GM12864 (cell line): ENCODE measurements at places on chromosomes 3 and 15.
A peak's percentile ranks its signal among the peaks of the same experiment; 100 is the strongest.

- no peak for DNase-seq
Observed at GRCh38 chr3:14129296-14129695, 4.4 kb downstream of the TMEM43 start.

GRCh38 chr3:172247525-172248274 is 200.6 kb downstream of the GHSR start:
- no peak for DNase-seq

- DNase-seq = no peak
Observed at GRCh38 chr3:83453056-83453455, 1505.7 kb upstream of the CADM2 start.

DNA sequence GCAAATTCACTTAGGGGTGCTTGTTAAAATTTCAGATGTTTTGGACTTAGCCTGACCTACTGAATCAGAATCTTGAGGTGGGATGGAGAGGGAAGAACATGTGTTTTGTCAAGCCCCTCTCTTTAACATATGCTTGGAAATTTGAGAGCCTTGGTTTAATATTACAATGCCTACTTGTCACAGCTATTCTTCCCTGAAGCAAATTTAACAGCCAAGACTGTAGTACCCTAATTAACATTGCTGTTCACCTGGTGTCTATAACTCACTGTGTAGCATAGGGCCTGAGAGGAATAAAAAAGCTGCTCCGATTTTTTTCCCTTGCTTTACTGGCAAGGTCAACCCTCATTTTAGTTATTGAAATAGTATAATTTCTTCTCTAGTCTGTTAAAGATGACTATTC is 880.1 kb downstream of the CADM2 start:
- DNase-seq = no peak

DNA sequence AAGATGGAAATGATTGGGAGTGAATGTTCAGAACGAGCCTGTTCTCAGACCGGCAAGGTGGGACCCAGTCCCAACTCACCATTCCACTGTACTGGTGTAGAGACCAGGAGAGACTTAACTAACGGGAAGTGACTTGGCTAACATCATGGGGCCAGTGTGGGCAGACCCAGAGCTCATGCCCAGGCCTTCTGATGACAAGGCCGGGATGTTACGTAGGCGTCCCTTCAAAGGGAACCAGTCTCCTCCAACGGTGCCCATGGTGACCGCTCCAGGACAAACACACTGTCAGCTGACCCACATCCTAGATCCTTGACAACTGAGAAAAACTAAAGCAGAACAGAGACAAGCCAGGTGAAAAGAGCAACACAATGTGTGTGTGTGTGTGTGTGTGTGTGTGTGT is 128.4 kb upstream of the HACD2 start:
- no peak for DNase-seq

GRCh38 chr3:87509401-87509800 is 233.0 kb upstream of the POU1F1 start:
- DNase-seq = no peak

DNA sequence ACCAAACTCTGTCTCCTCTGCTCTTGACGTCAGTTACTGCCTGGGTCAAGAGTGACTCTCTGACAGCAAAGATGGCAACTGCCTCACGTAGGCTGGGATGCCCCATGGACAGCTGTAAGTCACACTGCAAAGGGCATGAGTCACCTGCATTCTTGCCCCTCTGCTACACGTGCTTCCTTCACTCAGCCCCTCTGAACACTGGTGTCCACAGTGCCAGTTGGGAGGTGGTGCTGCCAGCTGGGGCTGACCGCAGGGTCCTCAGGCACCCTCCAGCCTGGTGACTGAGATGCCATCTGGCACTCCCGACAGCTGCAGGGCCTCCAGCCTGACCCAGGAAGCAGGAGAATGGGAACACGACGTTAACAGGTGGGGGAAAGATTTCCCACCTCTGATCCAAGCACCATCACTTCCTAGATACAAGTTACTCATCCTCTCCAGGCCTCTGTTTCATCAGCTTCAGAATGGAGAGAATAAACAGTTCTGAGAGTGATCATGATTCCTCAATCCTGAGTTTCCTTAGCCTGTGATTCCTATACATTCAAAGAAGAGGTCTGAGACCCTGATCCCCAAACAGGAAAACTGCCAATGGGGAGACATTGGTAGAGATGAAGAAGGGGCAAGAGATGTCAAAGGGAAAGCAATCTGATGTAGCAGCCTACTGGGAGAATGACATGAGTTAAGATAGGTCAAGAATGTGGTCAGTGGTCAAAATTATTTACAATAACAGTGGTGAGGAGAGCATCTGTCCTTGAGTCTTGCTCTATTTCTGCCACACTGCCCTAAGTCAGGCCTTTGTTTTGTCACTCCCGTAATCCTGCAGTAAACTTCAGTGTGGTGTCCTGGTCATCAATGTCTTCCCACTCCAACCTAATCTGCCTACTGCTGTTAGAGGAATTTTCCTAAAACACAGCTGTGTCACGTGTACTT is 86.1 kb upstream of the BCL6 start:
- DNase-seq = no peak

DNA sequence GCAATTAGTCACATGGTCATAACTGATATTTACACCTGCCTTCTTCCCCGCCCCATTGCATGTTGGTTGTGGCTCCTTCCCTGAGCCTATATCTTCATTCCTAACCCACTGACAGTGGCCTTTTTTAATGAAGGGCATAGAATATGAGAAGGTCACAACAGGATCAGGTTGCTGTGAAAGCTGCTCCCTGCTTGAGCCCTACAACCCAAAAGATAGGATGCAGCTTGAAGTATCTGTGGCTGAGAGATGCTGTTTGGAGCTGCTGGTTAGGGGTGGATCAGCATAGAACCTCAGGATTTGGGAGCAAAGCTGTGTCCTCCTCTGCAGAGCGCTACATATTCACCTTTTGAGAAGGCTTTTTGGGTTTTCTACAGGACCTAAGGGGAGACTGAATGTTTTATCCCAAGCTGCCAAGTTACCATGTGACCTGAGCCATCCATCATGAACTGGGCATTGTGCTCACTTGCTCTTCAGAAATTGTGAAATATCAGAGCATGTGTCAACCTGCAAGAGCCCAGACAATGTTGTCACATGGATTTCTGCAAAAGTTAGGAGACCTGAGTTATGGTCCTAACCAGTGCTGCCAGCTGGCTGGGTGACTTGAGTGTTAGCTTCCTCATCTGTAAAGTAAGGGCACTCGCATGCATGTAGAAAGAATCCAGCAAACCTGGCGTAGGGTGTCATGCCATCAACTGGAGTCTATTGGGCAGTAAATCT is 49.8 kb upstream of the ARL8B start:
- DNase-seq = no peak

DNA sequence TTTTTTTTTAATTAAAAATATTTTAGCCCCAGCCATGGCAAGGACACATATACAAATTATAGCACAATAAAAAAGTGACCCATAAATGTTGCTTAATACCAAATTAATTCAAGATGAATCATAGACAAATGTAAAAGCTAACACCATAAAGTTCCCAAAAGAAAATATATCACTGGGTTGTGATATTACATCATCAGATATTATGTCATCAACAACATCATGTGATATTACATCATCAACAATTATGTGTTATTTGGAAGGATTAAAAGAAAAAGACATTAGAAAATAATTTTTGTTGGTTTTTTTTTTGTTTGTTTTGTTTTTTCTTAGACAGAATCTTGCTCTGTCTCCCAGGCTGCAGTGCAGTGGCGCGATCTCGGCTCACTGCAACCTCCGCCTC is 34.5 kb upstream of the ABHD10 start:
- DNase-seq = no peak

DNA sequence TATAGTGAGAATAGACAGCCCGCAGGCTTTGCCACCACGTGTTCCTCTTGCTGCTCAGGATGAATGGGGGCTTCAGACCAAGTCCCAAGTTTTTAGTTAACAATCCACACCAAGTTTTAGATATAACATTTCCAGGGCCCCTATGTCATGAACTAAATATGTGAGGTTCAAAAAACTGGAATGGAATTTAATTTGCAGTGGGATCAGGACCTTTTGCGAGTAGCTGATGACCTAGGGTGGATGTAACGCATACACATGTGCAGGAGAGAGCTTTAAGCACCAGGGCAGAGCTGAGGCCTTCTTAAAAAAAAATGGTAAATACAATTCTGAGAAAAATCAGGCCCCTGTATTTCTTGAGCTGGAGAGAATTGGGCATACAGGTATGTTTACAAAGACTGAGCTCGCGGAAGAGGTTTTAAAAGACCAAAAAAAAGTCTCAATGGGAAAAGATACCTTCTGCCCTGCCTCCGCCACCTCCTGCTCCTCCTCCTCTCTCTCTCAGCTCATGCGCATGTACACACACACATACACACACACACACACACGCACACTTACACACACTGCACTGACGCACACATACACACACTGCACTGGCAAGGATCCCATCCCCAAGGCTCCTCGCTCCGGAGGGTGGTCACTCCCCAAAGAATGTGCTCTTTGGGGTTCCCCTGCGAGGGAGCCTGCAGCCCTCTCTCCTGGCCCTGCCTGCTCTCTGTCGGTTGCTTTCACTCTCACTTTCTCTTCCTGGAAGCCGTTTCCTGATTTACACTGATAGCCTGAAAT is 48.2 kb upstream of the IGF1R start:
- peak; percentile 8 for DNase-seq

- no peak for DNase-seq
Observed at GRCh38 chr3:135623558-135623957, 342.0 kb upstream of the PPP2R3A start.

DNA sequence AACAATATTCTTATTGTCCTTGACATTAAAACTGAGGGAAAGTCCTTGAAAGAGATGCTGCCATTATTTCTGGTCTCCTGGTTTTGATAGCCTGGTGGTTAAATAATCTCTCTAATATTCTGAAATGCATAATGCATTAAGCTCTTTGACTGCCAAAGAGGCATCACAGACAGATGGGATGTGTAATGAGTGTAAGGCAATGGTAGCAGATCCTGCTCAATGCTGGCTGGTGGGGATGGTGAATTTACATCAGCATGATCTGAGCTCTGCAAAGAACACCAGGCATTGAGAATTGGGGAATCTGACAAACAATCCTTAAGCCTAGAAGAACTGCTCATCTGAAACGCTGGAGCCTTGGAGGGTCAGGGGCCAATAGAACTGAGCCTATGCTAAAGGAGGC is 528.6 kb upstream of the LMCD1 start:
- DNase-seq = no peak

DNA sequence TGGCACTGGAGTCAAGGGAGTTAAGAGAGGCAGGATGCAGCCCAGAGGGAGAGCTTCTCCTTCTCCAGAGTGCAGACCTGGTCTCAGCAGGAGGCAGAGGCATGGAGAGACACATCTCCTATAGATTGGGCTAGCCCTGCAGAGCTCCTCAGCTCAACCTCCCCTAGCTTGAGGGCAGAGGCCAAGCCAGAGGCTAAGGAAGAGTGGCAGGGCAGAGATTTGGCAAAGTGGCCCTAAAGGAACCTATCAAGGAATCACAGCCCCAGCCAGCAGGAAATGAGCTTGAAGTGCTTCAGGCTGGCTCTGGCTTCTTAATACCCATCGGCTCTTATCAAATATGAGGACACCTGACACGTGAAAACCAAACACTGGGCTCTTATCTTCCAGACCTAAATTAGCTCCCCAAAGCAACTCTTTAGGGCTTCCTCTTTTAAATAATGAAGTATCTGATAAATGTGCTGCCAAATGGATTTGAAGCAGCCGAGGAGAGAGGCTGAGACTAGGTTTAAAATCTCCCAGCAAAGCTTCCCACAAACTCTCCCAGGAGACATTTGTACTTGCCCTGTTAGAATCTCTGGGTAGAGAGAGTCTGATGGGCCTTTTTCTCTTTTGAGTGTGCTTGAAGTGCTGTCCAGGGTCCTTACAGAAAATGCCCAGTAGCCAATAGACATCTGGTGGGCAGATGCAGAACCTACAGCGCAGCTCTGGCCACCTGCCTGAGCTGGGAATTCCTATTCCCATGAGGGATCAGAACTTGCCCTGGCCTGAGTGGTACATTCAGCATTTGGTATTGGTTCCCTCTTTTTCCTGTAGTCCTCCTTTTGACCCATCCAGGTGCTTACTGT is 271.4 kb downstream of the CLSTN2 start:
- no peak for DNase-seq

DNA sequence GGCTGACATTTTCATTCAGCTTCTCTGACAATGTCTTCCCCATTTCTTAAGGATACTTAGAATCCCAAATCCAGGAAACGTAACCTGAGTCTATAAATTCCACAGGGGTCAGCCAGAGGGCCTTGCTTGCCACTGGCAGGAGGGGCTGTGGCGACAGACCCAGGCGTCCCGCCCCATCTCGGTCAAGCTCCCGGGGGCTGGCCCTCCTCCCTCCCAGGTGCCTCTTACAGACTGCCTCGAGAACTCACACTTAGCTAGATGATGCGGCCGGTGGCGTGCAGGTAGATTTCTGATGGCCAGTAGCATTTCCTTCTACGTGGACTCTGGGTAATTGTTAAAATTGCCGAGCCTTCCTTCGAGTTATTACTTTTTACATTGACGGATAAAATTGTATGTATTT is 172.5 kb downstream of the NSMCE3 start:
- no peak for DNase-seq

DNA sequence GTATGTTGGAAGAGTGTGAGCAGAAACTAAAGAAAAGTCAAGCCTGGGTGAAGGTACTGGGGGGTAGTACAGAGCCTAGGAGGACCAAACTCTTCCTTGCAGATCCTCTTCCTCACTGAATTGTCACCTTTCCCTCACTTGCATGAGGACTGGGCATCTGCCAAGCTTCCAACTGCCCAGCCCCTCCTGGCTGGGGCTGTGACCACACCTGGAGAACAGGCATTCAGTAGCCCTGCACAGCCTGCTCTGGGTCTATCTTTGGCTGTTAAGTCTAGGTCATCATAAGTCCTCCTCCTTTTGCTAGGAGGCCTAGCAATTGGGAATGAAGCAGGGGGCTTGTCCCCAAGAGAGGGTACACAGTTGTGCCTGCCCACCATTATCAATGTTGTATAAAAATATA is 55.2 kb downstream of the CAPN7 start:
- no peak for DNase-seq

GRCh38 chr3:43153216-43154083 is 47.6 kb upstream of the POMGNT2 start:
- DNase-seq = no peak

- no peak for DNase-seq
Observed at GRCh38 chr3:30458376-30459171, 147.8 kb upstream of the TGFBR2 start.

DNA sequence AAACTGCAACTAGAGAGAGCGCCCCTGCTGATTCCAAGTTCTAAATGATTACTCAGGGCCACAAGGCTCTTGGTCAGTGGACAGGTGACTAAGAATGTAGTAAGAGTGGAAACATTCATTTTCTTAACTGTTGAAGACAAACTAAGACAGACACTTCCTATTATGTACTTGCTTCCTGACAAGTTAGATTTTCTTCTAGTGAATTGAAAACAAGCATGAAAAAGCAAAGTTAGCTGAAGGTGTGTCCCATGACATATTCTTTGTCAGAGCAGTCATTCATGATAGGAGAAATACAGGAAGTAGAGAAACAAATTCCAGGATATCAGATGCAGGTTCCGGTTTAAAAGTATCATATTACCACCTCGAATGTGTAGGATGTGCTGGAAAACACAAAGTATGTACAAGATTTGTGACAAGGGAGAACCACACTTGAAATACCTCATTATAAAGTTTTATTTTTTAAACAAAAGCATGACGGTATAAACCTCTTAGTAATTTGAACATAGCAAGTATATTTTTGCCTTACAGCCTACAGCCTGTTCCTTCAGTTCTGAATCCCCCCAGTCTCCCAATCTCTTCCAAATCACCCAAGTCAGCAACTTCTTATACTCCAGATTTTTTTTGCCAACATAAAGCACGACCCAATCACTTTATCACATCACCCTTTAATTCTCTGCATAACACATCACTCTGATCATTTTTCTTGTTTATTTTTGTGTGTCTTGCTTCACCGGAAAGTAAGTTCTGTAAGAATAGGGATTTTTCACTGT is 6.2 kb downstream of the TSPAN3 start:
- no peak for DNase-seq
